D341Med (cell line): ENCODE measurements at places on chromosomes 16 and 17.

DNA sequence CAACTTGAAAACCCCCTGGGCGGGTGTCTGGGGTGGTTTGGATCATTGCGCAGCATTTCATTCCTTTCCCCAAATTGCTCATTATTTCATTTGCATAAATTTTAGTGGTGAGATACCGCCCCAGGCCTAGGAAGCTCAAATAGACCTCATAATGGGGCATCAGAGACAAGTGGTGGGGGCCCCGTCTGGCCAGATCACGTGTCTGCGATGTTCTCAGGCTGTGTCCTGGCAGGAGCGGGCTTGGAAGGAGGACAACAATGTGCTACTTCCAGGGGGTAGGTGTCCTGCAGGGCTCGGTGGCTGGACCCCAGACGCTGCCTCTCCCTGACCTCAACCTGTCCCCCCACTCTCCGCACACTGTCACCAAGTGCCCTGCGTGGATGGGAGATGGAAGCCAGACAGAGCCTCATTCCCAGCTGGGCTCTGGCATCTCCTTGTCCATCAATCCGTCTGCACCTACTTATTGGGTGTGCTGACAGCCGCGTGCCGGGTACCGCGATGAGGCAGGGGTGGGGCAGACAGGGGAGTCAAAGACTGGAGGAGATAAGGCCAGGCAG is 116.9 kb downstream of the NTN1 start:
- no peak for DNase-seq

- no peak for DNase-seq
Observed at GRCh38 chr17:5786510-5786875, 202.2 kb upstream of the NLRP1 start.

GRCh38 chr17:55811536-55811935 is 60.7 kb downstream of the PCTP start:
- DNase-seq = no peak

GRCh38 chr17:57599271-57600045 is 145.6 kb downstream of the CCDC182 start:
- DNase-seq = no peak

DNA sequence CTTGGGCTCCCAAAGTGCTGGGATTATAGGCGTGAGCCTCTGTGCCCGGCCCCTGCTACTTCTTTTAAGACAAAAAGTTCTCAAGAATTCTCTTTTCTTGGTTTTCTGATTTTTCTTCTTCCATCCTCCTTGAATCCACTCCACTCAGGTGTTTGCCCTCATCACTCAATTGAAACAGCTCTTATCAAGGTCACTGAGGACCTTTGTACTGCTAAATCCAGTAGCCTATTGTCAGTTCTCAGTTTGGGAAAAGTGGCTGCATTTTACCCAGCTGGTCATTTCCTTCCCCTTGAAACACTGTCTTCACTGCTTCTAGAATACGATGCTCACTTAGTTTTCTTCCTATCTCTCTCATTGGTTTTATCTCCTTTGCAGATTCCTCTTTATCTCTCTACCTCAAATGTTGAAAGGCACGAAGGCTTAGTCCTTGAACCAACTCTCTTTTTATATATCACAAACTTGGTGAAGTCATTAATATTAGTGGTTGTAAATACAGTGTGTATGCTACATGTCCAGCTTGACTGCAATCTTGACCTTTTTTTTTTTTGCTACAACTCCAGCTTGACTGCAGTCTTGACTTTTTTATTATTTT is 29.8 kb downstream of the ZNRF1 start:
- DNase-seq = no peak

DNA sequence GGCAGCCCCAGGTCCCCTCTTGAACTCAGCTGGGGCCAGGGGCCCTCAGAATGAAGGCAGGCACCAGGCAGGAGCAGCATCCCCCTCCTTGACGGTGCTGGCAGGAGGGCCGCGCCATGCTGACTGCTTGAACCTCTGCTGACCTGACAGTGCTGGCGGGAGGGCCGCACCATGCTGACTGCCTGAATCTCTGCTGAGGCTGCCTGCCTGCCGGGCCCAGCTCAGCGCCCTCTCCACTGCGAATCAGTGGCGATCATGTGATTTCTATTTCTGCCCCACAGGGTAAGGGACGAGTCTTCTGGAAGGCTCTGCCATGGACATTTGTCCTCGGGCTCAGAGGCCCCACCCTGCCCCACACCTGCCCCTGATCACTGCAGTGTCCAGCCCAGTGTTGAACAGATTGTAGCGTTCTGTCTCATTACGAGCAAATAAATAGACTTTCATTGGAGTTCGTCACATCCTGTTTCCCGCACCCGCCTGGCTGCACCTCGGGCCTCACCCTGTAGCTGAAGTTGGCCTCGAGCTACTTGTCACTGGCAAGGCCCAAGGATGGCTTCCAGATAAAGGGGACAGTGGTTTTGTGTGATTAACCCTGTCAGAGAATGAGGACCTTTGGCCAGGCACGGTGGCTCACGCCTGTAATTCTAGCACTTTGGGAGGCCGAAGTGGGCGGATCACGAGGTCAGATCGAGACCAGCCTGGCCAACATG is 8.6 kb downstream of the C16orf90 start:
- DNase-seq = no peak

DNA sequence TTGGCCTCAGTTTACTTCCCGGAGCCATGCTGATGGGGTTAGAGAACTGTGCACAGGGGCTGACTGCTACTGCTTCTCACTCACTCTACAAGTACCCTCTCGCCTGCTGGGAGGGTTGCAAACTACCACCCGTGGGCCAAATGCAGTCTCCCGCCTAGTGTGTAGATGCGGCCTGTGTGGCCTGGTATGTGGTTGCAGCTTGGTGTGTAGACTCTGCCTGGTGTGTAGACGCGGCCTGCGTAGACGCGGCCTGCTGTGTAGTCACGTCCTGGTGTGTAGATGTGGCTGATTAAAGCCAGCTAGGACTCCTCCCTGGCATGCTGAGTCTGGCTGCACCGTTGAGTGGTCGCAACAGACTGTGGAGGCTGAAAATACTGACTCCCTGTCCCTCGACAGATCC is 7.3 kb downstream of the CANT1 start:
- DNase-seq = peak; percentile 24

DNA sequence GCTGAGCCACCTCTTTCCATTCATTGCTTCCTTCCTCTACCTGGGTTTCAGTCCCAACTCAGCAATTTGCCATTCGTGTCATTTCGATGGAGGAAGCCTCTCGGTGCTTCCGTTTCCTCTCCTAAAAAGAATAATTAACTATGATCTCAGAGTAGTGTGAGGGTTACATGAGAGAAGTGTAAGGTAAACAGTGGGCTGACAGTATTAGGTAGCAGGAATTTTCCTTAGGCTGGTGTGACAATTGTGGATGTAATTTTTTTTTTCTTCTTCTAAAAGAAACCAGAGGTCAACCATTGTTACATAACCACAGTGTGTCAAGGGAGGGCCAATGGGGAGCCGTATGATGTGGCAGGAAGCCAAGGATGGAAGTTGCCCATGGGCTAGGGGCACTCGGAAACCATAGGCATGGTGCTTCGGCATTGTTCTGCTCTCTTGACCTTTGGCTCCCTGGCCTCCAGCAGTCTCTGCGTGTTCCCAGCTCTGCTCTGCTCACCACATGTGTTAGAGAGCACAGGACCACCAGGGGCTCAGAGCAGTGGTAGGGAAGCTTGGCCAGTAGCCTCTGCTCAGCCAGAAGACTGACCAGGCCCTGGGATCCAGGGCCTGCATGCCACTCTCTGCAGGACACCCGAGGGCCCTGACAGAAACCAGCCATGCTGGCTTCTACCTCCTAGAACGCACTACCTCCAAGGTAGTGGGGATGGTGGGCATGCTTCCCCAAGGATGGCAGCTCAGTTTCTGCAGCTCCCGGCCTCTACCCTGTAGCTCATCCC is 2.0 kb upstream of the TOP2A start:
- DNase-seq = no peak

GRCh38 chr16:3015865-3016521 is 2.0 kb downstream of the CLDN6 start:
- DNase-seq = no peak

DNA sequence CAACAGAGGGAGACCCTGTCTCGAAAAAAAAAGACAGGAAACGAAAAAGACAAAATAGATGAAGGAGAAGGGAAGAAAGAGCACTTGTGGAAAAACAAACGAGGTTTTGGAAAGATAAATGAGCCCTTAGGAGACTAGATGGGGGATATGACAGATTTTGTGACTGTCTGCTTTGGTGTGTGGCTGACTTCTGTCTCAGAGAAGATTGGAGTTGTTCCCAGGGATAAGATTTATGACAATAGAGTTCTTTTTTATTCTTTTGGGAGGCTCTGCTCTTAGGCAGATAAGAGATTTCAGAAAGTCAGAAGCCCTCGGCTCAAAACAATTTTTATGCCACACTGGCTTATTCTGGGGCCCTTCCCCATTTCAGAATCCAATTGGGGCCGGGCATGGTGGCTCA is 73.9 kb upstream of the ATF7IP2 start:
- DNase-seq = no peak

GRCh38 chr17:6505425-6506142 is 50.8 kb downstream of the PITPNM3 start:
- no peak for DNase-seq

- DNase-seq = no peak
Observed at GRCh38 chr17:258906-259305, 77.5 kb upstream of the DOC2B start.

DNA sequence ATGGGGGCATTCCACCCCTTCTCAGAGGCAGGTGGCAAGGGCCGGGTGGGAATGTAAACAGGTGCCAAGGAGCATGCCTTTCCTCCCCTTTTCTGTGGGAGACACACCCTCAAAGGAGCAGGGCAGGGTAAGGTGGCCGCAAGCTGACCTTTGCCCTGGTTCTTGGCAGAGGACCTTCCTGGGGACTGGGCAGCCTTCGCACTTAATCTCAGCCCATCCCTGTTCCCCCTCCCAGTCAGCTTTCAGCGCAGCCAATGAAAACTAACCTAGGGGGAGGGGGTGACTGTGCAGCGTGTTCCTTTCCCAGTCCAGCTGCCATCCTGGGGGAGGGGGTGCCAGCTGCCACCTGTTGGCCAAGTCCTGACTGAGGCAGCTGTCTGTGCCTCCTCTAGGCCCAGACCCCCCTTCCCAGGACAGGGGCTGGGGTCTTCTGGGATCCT is 2.8 kb downstream of the TRAF4 start:
- DNase-seq = peak; percentile 80

DNA sequence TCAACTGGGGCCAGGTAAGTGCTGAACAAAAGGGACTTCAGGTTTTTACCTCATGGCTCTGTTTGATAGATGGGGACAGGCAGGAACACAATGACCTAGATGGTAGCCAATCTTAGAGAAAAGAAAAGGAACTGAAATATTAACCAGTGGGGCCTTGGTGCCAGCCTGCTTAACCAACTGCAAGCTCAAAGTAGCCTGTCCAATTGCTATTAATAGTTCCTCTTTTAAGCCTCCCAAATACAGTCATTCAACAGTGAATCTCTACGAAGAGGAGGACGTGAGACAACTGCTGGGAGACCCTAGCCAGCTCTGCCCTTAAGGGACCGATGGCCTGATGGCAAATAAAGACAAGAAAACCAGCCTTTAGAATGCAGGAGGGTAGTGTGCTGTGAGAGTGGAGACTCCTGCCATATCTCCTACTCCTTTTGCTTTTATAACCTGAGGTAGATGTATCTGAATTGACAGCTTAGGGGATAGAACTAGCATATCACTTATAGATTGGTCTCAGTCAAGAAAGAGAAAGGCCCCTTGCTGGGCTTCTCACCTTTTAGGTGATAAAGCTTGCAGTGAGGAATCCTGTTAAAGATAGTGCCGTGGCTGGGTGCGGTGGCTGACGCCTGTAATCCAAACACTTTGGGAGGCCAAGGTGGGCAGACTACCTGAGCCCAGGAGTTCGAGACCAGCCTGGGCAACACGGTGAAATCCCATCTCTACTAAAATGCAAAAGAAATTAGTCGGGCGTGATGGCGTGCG is 28.3 kb downstream of the ARSG start:
- no peak for DNase-seq

DNA sequence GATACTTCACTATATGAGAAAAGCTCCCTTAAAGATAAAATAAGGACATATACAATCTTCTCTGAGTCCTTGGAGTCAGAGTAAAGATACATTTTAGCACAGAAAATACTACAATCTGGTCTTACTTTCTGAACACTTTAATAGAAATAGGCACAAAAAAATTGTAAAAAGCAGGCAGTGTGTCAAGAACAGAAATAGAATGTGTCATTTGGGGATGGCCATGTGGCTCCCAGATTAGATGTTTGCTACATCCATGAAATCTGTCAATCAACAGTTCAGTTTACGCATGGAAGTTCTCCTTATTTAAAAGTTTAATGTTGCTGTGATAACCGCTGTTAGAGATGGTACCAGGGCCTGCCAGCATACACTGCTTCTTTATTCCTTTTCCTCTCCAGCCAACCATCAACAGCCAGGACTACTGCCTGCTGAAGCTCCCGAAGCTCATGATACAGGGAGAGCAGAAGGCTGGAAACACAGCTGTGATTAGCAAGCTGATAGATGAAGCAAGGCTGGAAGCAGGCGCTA is 278.5 kb downstream of the CEP112 start:
- no peak for DNase-seq

DNA sequence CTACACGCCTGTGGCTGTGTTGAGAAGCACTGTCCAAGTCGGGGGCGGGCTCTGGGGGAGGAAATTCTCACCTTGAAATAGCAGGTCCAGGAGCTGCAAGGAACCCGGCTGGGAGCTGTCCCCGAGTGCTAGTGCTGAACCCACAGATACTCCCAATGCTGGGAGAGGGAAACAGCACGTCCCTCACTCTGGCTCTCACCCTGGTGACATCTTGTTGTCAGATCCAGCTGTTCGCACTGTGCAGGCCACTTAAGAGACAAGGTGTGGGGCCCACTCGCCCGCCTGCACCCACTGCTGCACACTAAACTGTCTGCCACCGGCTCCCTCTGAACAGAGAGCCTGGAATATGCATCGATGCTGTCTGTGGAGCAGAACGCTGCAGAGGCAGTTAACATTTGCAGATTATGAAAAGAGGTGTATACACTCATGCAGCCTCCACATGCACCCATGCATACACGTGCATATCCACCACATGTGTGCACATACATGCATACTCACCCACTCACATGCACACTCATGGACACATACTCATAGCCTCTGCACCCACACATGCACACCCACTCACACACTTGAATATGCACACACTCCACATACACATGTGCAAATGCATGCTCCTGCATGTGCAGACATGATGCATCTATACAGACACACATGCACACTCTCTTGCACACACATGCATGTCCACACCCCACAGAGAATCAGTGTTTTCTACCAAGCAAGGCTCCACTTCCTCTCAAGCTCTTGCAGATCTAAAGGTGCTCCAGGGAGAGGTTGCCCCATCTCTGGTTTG is 42.0 kb downstream of the MGAT5B start:
- no peak for DNase-seq

DNA sequence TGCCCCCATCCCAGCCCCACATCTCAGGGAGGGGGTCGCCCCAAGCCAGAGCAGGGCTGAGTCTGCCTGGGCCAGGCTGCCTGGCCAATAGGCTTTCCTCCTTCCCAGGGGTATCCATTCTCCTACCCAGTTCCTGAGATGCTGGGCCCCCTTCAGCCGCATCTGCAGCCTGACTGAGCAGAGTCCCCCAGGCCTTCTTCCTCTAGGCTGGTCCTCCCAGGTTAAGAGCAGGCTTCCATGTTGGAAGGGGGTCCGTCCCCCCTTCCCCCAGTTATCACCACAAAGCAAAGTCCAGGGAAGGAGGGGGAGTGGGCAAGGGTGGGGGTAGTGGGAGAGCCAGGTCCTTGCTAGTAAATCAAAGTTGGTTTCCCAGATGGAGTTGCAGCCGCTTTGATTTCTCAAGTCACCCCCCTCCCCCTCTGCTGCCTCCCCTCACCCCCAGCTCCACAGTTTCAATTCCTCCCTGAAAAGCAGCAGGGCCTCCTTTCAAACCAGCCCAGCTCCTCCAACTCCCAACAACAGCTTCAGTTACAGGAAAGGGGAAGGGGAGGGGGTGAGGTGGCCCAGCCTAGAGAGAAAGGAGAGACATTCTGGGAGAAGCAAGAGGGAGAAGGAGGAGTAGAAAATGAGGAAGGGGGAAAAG is 9.5 kb upstream of the FZD2 start:
- peak; percentile 31 for DNase-seq
